ENCODE measurements at places on chromosomes 16 and 17.

DNA sequence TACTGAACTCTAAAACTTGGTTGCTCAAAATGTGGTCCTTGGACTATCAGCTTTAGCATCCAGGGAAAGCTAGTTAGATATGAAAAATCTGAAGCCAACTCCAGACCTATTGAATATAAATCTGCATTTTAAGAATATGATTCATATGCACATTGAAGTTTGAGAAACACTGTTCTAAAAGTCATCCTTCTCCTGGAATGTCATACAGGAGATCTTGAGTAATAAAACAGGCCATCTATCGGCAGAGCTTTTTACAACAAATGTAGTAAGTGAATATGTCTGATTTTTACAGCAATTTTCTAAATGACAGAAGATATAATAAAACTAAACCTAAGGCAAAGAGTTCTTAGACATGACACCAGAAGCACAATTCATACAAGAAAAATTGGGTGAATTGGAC lies 140.4 kb downstream of the PMP22 start:
- no peak overlapping the region for H3K27ac ChIP-seq
- no peak for DNase-seq
- H3K27me3 ChIP-seq: peaks cover 9% of the 10 kb centered on the region
- H3K4me1 ChIP-seq: no peaks in the 10 kb centered on the region

DNA sequence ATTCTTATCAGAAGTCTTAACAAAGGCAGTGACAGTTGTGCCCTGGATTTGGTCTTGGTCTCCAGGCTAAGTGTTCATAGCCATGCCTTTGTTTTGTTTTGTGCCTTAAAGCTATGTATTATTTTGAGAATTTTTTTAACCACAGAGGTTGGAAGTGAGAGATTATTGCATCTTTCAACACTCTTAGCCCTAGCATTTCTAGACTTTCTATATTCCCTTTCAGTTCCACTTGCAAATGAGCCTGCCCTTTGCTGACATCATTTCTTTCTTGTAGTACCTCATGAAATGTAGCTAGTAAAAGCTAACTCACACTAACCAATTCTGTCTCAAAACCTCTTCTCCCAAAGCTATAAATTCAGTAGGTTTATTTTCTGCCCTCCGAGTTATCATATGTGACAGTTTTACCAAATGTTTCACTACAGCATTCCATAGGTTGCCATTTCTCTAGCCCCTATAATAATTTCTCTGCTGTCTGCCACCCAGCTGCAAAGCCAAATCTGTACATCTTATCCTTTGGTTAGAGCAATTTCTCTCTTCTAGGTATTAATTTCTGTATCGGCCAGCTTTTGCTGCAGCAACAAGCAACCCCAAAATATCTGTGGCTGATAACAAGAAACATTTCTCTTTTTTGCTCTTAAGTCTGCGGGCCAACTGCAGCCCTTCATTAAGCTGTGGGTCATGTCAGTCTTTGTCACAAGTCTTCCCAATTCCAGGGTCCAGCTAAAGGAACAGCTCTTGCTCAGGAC lies 14.2 kb upstream of the CCL1 start:
- no peak for DNase-seq
- peak overlapping the region; percentile 25 for H3K4me3 ChIP-seq
- H3K4me1 ChIP-seq: peaks cover 55% of the 10 kb centered on the region
- peaks cover 33% of the 10 kb centered on the region for H3K27me3 ChIP-seq

GRCh38 chr17:55090079-55090492 lies 121.5 kb downstream of the STXBP4 start:
- peak; percentile 70 for DNase-seq
- H3K4me1 ChIP-seq: peaks cover 8% of the 10 kb centered on the region
- peak overlapping the region; percentile 94 for H3K27ac ChIP-seq
- peak overlapping the region; percentile 25 for H3K4me3 ChIP-seq
- H3K27me3 ChIP-seq: no peaks in the 10 kb centered on the region

- no peak for DNase-seq
- H3K4me1 ChIP-seq: peaks cover 5% of the 10 kb centered on the region
- no peak overlapping the region for H3K27ac ChIP-seq
- H3K27me3 ChIP-seq: no peaks in the 10 kb centered on the region
- H3K36me3 ChIP-seq: peaks cover 3% of the 10 kb centered on the region
Observed at GRCh38 chr17:76481071-76481655, 13.8 kb downstream of the AANAT start.

- no peak for DNase-seq
- no peak overlapping the region for H3K4me3 ChIP-seq
- H3K4me1 ChIP-seq: peaks cover 31% of the 10 kb centered on the region
- H3K27ac ChIP-seq: no peak overlapping the region
- no peaks in the 10 kb centered on the region for H3K36me3 ChIP-seq
Observed at GRCh38 chr17:77640252-77640651, 318.3 kb upstream of the TNRC6C start.

DNA sequence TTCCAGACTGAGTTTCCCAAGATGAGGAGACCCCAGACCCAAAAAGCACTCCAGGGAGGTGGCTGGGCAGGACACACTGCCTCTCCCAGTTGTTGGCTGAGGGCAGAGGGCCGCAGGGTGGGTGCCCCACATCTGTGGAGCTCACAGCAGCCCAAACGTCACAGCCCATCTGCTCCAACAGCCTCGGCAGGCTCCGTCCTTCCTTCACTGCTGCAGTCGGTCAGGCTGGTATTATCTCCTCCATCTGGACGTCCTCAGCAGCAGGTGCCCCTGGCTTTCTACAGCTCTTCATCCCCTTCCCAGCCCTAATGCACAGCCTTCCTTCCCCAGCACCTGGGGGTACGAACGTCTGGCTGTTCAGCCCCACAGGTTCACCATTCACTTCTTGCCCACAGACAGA lies 55.2 kb downstream of the PRMT7 start:
- H3K4me1 ChIP-seq: peaks cover 38% of the 10 kb centered on the region
- H3K36me3 ChIP-seq: no peaks in the 10 kb centered on the region
- no peak overlapping the region for H3K4me3 ChIP-seq
- peaks cover 26% of the 10 kb centered on the region for H3K27me3 ChIP-seq
- no peak overlapping the region for H3K27ac ChIP-seq

- peaks cover 3% of the 10 kb centered on the region for H3K4me1 ChIP-seq
- no peak overlapping the region for H3K27ac ChIP-seq
- DNase-seq: no peak
- no peaks in the 10 kb centered on the region for H3K36me3 ChIP-seq
Observed at GRCh38 chr16:69241926-69242325, 55.0 kb downstream of the SNTB2 start.

DNA sequence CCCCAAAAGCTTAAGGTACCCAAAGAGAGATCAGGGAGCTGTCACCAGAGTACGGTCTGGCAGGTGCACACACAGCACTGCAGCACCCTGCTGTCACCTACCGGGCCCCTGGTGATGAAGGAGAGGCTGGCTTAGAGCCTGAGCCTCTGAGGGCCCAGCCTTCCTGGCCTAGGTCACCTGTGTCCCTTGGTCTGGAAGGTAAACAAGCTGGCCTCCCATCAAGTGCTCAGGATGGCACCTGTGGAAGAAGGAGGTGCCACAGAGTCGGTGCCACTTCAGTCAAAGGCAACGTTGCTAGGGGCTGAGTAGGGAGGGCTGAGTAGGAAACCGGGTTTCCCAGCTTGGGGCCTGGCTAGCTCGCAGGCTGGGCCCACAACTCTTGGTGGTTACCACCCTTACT lies 70.7 kb downstream of the COG7 start:
- no peaks in the 10 kb centered on the region for H3K36me3 ChIP-seq
- no peaks in the 10 kb centered on the region for H3K27me3 ChIP-seq
- no peak for DNase-seq
- H3K4me1 ChIP-seq: no peaks in the 10 kb centered on the region
- H3K27ac ChIP-seq: no peak overlapping the region
- H3K4me3 ChIP-seq: no peak overlapping the region
